ENCODE measurements at places on chromosomes 2 and 18. TPM values are rescaled to one million over a fixed set of nuclear protein-coding genes. Genes with fewer than 3 reads are reported as not detected.

ATP6V1C2 gene
- 0.47 TPM for total RNA-seq

- no peak for DNase-seq
- no peaks in the 10 kb centered on the region for H3K36me3 ChIP-seq
- H3K27ac ChIP-seq: no peak overlapping the region
- peaks cover 4% of the 10 kb centered on the region for H3K27me3 ChIP-seq
Observed at GRCh38 chr18:21908711-21909110, 168.1 kb downstream of the MIB1 start.

ABCB11 gene
- 0.08 TPM for total RNA-seq

GRCh38 chr2:178764097-178764496 is 43.1 kb downstream of the TTN start:
- H3K27me3 ChIP-seq: no peaks in the 10 kb centered on the region
- no peak for DNase-seq
- peaks cover 6% of the 10 kb centered on the region for H3K36me3 ChIP-seq
- H3K4me3 ChIP-seq: no peak overlapping the region

All from naive thymus-derived CD8-positive, alpha-beta T cell (primary cell).